ENCODE measurements at places on chromosomes 1 and 21. TPM values are rescaled to one million over a fixed set of nuclear protein-coding genes. Genes with fewer than 3 reads are reported as not detected.

DNA sequence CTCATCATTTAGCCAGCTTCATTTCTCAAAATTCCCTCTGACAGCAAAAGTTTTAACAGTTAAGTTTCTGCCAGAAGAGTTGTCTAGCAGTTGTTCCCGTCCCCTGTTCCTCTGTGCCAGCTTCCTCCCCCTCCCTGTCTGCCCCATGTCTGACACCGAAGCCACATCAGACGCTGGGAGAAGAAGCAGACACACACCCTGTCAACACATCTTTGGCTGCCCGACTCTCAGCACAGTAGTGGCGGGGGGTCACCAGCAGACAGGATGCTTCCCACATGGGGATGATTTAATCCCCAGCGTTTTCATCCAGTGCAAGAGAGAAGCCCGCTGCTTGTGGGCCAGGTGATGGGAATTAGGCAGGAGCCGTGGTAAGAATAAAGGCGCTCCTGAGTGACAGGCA, 379.4 kb upstream of the RUNX1 start:
- H3K27ac ChIP-seq: peak overlapping the region; percentile 27
- H3K27me3 ChIP-seq: no peaks in the 10 kb centered on the region
- DNase-seq: peak; percentile 36
- no peak overlapping the region for H3K4me3 ChIP-seq

- no peaks in the 10 kb centered on the region for H3K36me3 ChIP-seq
- no peaks in the 10 kb centered on the region for H3K4me1 ChIP-seq
- no peaks in the 10 kb centered on the region for H3K27me3 ChIP-seq
- no peak for DNase-seq
- H3K4me3 ChIP-seq: no peak overlapping the region
- H3K27ac ChIP-seq: no peak overlapping the region
These were observed 47.6 kb downstream of the RAB3GAP2 start for GRCh38 chr1:220224611-220225124.

- no peaks in the 10 kb centered on the region for H3K4me1 ChIP-seq
- no peaks in the 10 kb centered on the region for H3K36me3 ChIP-seq
- no peaks in the 10 kb centered on the region for H3K27me3 ChIP-seq
These were observed 135.9 kb downstream of the HHAT start for GRCh38 chr1:210464519-210465039.

DNA sequence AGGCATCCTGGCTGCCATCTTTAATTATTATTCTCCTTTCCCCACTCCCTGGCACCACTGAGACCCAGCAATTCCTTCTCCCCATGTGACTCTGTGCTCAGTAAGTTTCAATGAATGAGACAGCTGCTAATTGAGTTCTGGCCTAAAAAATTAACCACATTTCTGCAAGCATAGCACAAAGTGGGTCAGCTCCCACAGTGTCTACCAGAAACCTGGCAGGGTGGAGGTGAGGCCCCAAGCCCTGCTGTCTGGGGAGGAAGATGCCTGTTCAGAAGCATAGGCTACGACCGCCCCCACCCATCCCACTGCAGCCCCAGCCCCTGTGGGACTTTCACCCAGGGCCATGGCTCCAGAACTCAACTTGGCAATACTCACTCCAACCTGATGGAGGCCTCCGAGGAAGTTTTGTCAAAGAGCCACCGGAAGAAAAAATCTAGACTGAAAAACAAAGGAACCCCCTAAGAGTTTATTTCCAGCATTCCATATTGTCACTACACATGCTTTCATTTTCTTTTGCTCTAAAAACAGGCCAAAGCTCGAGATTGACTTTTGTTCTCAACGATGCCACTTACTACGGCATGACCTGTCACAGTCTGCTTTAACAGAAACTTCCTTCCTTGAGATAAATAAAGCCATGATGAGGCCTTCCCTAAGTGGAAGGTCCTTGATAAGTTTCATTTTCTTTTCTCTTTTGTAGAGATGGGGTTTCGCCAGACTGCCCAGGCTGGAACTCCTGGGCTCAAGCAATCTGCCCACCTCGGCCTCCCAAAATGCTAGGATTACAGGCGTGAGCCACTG, 26.5 kb downstream of the TMEM63A start:
- peaks cover 29% of the 10 kb centered on the region for H3K36me3 ChIP-seq
- H3K27me3 ChIP-seq: no peaks in the 10 kb centered on the region
- DNase-seq: no peak
- no peaks in the 10 kb centered on the region for H3K4me1 ChIP-seq
- peak overlapping the region; percentile 69 for H3K27ac ChIP-seq

- H3K4me3 ChIP-seq: no peak overlapping the region
- no peak overlapping the region for H3K27ac ChIP-seq
- H3K4me1 ChIP-seq: peaks cover 8% of the 10 kb centered on the region
- no peak for DNase-seq
- no peaks in the 10 kb centered on the region for H3K27me3 ChIP-seq
- peaks cover 8% of the 10 kb centered on the region for H3K36me3 ChIP-seq
These were observed 43.7 kb upstream of the IPO9 start for GRCh38 chr1:201785291-201785690.

DNA sequence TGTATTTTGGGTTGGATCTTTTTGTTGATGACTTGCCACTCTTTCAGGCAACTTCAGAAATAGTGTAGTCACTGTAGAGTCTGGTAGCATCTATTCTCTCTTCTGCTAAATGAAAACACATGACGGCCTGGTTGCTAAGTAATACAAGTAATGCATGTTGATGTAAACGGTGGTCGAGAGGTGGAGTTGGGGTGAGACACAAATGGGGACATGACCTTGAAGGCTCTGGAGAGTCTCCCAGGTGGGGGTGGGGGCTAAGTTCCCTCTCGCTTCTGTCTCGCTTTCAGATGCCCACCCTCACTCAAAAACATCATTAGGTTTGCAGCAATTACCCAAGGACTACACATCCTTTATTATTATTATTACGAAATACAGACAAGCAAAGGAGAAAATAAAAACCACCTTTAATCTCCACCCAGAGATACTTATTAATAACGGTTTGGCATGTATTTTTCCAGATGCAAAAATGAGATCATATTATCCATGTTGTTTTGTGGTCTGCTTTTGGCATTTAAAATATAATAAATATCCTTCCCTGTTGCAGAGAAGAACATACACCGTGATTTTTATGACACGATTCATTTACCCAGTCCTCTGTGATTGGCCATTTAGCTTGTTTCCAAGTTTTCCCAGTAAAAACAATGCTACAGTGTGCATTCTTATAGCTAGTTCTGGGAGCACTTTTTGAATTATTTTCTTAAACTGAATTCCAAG, 138.1 kb downstream of the MIS18A start:
- DNase-seq: no peak
- no peaks in the 10 kb centered on the region for H3K4me1 ChIP-seq
- H3K27me3 ChIP-seq: no peaks in the 10 kb centered on the region
- no peak overlapping the region for H3K4me3 ChIP-seq
- no peak overlapping the region for H3K27ac ChIP-seq

DNA sequence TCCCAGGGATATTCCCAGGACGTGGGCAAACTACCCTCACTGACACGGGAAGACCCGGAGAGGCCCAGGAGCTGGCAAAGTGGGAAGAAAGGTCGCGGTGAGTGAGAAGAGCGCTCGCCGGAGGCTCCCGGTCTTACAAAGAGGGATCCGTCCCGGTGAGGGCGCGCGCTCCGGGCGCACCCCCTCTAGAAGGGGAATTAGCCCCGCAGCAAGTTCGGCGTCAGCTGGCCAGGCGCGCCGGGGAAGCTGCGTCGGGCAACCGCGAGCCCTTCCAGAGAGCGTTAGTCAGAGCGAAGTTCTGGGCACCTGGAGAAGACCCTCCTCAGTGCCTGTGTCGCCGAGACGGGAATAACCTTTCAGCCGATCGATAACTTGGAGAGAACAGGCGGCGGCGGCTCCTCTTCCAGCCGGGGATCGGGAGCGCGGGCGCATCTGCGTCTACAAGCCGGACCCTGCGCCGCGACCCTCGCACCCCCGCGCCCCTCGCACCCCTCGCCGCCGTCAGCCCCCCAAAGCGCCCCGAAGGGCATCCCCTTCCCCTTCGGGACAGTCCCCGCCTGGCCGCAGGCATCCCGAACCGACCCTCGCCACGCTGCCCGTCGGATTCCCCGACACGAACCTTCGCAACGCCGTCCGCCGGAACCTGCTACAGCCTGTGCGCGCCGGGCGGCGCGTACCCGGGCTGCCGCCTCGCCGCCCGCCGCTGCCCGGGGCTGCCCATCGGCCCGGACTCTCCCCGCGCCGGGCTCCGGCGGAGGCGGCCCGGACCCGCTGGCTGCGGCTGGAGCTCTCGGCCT, 485 bp downstream of the SIPA1L2 start:
- peaks cover 27% of the 10 kb centered on the region for H3K4me1 ChIP-seq
- H3K27ac ChIP-seq: peak overlapping the region; percentile 95
- DNase-seq: peak; percentile 43
- no peaks in the 10 kb centered on the region for H3K36me3 ChIP-seq
- H3K4me3 ChIP-seq: peak overlapping the region; percentile 73

GRCh38 chr21:24870633-24871032, 736.6 kb downstream of the MRPL39 start:
- H3K4me1 ChIP-seq: no peaks in the 10 kb centered on the region
- H3K4me3 ChIP-seq: no peak overlapping the region
- no peaks in the 10 kb centered on the region for H3K36me3 ChIP-seq
- DNase-seq: no peak
- no peak overlapping the region for H3K27ac ChIP-seq

- H3K36me3 ChIP-seq: no peaks in the 10 kb centered on the region
- no peak overlapping the region for H3K4me3 ChIP-seq
- H3K27ac ChIP-seq: no peak overlapping the region
- peaks cover 51% of the 10 kb centered on the region for H3K27me3 ChIP-seq
- peaks cover 19% of the 10 kb centered on the region for H3K4me1 ChIP-seq
- peak; percentile 65 for DNase-seq
These were observed 2.9 kb downstream of the LHX8 start for GRCh38 chr1:75136921-75137641.

DNA sequence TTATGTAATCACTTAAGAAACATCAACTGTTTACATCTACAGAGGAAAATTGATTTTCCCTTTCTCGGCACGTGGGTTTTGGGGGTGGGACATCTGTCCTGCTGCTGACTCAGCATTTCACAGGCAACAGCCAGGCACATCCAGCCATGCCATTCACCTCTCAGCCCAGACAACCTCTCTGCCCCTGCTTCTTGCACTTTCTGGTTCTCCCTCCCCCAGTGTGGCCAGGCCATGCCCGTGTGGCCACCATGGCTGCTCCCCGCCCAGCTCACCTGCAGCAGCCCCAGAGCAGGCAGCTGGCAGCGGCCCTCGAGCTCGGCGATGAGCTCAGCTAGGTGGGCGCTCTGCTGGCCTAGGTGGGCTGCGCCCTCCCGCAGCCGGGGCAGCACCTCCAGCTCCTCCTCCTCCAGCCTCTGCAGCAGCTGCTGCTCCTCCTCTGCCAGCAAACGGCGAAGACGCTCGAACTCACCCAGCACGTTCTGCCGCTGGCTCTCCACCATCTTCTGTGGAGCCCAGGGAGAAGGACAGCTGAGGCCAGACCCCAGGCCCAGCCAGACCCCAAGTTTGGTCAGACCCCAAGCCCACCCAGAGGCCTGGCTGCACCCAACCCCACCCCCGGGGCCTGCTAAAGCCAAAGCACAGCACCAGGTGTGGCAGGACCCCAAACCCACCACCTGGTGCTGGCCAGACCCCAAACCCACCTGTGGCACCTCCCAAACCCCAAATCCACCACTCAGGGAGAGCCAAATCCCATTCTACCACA, 5.8 kb downstream of the TRIM11 start:
- H3K27ac ChIP-seq: no peak overlapping the region
- no peaks in the 10 kb centered on the region for H3K27me3 ChIP-seq
- H3K36me3 ChIP-seq: peaks cover 66% of the 10 kb centered on the region
- DNase-seq: peak; percentile 61
- H3K4me3 ChIP-seq: no peak overlapping the region

The CD48 gene
- total RNA-seq: 18.4 TPM

The SPRR4 gene
- total RNA-seq: not detected

The RGS13 gene
- 4.9 TPM for total RNA-seq

The JAM2 gene
- total RNA-seq: 12.9 TPM

The PIK3C2B gene
- 50.3 TPM for total RNA-seq

The KRTAP12-2 gene
- total RNA-seq: not detected

The TMPRSS15 gene
- total RNA-seq: not detected

The GUCA2B gene
- not detected for total RNA-seq

The DMRTA2 gene
- not detected for total RNA-seq

The HTR6 gene
- not detected for total RNA-seq

Data from upper lobe of left lung (tissue), 6 donors.